ENCODE measurements at places on chromosomes 4 and X.

- no peak for DNase-seq
Measured at GRCh38 chr4:39170301-39170700, 12.0 kb upstream of the WDR19 start.

- DNase-seq = no peak
Measured at GRCh38 chr4:120446051-120446567, 379.5 kb upstream of the MAD2L1 start.

DNA sequence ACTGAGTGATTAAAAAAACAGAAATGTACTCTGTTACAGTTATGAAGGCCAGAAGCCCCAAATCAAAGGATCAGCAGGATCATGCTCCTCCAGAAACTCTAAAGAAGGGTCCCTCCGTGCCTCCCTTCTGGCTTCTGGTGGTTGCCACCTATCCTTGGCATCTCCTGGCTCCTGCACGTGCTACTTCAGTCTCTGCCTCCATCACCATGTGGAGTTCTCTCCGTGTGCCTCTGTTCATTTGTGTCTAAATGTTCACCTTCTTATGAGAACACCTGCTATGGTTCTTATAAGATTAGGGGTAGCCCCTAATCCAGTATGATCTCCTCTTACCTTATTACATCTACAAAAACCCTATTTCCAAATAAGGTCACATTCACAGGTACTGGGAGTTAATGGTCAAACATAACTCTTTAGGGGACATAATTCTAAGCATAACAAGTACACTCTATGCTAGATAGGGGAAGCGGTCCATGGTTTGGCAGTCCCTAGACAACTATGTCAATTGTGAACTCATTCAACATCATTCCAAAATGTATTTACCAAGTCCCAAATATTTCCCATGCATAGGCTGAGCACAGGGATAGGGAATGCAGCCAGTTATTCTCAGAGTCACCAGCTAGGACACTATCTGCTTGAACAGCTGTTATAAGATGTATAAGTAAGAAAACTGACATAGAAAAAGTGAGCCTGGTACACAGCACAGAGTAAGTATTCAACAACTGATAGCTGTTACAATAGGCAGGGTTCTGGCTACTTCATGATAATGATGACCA lies 295.5 kb upstream of the BOD1L1 start:
- DNase-seq = no peak

DNA sequence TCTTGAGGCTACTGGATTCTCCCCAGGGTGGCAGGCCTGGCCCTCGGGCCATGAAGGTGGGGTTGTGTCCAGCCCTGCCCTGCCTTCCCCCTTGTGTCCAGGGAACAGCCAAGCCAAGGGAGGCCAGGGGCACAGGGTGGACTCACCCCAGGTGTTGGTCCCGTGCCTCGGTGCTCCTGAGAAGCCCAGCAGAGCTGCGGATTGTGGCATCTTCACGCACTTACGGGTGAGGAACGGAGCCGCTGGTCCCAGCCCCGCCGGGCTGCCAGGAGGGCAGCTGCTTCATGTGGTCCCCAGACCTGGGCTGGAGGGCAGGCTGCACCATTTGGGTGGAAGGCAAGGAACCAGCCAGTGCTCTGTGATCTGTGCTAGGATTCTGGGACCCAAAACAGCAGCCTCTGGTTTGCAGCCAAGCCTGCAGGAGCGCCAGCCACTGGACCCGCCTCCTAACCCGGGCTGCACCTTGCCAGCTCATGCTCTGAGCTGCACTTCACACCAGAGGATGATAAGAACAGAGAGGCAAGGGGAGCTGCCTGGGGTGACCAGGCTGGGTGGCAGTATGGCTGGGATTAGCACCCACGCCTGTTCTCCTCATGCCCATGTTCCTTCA lies 36.1 kb upstream of the HMX1 start:
- DNase-seq = peak; percentile 6

DNA sequence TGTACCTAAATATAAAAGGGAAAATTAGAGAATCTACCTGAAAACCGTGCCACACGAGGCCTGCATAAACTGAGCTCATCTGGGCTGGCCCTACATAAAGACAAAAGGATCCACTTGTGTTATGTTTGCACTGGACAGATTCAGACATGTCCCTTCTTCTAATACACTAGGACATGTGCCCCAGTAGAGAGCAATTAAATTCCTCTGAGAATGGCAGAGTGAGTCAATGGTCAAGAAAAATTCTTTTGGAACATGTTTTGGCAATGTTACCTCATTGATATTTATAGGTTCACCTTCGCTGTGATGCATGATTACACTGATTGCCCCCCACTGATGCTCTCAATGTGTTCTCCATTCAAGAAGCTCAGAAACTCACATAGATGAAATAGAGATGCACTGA lies 95.2 kb downstream of the MANBA start:
- DNase-seq = no peak

DNA sequence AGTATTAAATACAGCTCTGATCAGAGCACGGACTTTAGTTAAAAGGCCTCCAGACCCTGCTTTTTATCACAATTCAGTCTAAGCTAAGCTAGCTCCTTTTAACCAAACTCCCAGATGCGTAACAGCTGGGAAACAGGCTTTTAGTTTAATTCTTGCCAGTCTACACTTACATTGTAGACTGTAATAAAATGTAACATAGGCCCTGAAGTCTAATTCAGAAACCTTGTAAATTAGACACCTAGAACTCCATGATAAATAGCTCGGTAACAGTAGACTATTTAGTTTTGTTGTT lies 20.1 kb downstream of the FBXO8 start:
- no peak for DNase-seq

DNA sequence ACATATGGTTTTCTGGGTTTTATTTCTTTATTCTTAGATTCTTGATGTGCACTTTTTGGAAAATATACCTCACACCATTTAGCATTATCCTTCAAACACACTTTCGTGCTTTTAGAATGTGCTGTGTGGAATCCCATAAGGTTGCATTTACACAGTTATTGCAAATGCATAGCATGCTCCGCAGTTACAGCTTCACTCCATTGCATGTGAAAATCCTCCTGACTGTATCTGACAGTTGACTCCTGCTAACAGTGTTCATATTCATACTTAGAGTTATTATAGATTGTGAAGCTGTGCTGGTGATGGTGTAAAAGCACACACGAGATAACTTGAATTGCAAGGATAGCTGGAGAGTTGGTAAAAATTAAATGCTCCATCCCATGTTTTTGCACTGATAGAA lies 811.5 kb upstream of the TENM3 start:
- no peak for DNase-seq

DNA sequence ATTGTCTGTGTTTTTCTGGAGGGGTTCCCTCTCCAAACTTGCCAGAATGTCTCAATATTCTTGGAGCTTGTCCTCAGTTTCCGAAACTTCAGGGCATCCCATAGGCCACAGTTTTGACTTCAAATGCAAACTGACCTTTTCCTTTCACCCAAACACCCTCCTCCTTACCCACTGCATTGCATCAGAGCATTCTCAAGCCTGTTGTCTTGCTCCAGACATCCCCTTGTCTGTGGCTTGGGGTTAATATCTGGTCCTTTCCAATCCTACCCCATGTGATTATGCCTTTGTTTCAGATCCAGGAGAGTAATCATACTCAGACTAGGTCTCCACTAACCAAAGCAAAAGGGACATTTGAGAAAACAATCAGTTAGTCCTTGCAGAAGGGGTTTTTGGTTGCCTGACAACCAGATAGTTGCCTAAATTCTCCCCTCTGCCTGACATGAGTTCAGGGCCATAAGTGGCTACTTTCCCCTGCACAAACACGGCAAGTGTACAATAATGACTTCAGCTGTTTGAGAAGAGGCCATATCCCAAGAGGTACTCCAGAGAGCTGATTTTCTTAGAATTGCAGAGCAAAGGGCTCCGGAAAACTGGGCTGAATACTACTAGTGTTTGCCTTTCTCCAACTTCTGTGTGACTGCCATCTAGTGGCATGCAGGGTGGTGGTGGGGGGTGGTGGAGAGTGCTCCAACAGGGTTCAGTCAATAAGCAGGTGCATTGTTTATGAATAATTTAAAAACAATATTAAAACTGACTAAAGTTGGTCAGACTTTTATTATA lies 130.2 kb downstream of the CHRDL1 start:
- DNase-seq = no peak

DNA sequence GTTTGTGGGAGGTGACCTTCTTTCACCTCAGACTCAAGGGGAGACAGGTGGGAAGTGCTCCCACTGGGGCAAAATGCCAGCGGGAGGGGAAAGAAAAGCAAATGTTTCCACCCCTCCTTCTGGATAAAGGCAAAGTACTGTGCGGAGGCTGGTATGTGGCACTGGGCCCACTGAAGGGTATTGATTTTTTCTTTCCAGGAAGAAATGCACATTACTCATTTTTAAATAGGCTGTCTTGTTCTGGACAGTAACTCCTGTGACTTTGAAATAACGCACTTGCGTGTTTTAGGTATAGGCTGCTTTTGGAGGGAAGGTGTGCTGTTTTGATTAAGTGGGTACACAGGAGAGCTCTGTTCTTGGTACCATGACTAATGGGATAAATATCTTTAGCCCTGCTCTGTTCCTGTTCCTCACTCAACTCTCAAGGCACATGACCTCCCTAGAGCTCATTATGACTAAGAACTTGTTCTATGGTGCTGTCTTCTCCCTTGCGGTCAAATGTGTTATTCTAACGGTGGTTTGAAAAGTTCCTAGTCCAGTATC lies 40.7 kb upstream of the MBTPS2 start:
- DNase-seq = no peak

DNA sequence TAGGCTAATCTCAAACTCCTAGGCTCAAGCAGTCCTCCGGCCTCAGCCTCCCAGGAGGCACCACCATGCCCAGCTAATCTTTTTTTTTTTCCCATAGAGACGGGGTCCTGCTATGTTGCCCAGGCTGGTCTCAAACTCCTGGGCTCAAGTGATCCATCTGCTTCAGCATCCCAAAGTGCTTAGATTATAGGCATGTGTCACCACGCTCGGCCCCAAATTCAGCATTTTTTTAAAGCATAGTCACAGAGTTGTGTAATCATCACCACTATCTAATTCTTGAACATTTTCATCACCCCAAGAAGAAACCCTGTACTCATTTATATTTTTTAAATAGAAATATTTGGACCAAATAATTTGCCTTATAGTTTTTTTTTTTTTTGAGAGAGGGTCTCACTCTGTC lies 10.3 kb downstream of the CENPI start:
- DNase-seq = no peak

- DNase-seq = no peak
Measured at GRCh38 chr4:173765751-173766150, 235.7 kb upstream of the HAND2 start.

GRCh38 chr4:36037127-36037526 lies 207.2 kb downstream of the ARAP2 start:
- no peak for DNase-seq

- DNase-seq = no peak
Measured at GRCh38 chr4:23034731-23035130, 342.0 kb downstream of the GBA3 start.

DNA sequence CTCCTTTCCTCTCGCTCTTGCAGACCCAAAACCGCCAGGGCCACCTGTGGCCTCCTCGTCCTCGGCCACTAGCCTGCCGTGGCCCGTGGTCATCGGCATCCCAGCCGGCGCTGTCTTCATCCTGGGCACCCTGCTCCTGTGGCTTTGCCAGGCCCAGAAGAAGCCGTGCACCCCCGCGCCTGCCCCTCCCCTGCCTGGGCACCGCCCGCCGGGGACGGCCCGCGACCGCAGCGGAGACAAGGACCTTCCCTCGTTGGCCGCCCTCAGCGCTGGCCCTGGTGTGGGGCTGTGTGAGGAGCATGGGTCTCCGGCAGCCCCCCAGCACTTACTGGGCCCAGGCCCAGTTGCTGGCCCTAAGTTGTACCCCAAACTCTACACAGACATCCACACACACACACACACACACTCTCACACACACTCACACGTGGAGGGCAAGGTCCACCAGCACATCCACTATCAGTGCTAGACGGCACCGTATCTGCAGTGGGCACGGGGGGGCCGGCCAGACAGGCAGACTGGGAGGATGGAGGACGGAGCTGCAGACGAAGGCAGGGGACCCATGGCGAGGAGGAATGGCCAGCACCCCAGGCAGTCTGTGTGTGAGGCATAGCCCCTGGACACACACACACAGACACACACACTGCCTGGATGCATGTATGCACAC lies 13.6 kb downstream of the FGFRL1 start:
- DNase-seq = no peak

- DNase-seq = no peak
Measured at GRCh38 chr4:85715991-85716737, 241.2 kb downstream of the ARHGAP24 start.

- DNase-seq = no peak
Measured at GRCh38 chr4:139685180-139685579, 19.6 kb downstream of the MGST2 start.

GRCh38 chr4:150818661-150819060 lies 196.4 kb downstream of the LRBA start:
- no peak for DNase-seq

DNA sequence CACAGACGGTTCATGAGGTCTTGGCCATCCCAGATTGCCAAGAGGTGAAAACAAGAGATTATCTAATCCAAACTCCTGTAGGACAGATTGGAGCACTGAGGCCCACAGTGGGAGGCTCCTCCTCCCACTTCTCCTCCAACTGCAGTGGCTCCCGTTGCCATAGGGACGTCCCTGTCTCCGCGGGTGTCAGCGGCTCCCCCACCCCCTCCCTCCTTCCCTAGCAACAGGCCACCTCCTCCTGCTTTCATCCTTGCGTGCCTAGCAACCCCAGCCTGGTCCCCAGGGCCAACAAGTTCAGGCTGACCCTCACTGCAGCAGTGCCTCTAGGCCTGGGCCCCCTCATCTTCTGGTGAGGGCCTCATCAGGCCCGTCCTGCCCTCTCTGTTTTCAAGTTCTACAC lies 6.8 kb upstream of the IQSEC2 start:
- no peak for DNase-seq

GRCh38 chr4:95431678-95432077 lies 117.1 kb downstream of the UNC5C start:
- no peak for DNase-seq

- DNase-seq = no peak
Measured at GRCh38 chr4:48483006-48483776, at the start of gene SLC10A4. TSS of gene SLC10A4 (plus strand) at chr4:48483343. CDS start at chr4:48483562, 219 bp downstream.

DNA sequence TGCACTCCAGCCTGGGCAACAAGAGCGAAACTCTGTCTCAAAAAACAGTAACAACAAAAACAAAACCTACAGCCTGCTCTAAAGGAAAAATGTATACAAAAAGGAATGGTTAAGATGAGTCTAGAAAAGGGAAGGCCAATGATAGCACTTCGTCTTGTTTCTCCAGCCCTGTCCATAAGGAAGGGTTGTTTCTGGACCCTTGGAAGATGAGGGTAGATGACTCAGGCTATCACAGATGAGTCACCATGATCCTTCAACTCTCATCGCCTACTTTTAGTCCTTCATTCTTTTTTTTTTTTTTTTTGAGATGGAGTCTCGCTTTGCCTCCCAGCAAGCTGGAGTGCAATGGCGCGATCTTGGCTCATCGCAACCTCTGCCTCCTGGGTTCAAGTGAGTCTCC lies 8.8 kb downstream of the PLA2G12A start:
- no peak for DNase-seq

- no peak for DNase-seq
Measured at GRCh38 chrX:100731441-100732281, at the start of gene SYTL4. TSS of gene SYTL4 (minus strand) at chrX:100732121. CDS start at chrX:100702037, 30,084 bp downstream.

GRCh38 chrX:96820935-96821334 lies 62.8 kb upstream of the RPA4 start:
- no peak for DNase-seq

All from T-helper 17 cell (primary cell).